ENCODE measurements at places on chromosomes 2 and 18.

DNA sequence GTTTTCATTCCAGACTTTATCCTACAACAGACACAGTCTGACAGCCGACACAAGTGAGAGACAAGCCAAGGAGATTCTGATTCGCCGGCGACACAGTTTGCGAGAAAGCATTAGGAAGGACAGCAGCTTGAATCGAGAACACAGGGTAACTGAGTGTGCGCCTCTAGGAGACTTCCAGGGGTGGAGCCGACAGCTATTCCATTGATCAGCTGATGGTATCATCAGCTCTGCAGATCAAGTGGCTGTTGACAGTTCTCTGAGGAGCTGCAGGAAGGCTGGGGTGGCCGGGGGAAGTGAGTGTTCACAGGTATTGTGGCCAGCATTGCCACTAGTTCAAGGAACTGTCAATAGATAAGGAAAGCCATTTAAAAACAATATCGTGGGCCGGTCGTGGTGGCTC lies 57.3 kb upstream of the TMEM182 start:
- no peak for DNase-seq

DNA sequence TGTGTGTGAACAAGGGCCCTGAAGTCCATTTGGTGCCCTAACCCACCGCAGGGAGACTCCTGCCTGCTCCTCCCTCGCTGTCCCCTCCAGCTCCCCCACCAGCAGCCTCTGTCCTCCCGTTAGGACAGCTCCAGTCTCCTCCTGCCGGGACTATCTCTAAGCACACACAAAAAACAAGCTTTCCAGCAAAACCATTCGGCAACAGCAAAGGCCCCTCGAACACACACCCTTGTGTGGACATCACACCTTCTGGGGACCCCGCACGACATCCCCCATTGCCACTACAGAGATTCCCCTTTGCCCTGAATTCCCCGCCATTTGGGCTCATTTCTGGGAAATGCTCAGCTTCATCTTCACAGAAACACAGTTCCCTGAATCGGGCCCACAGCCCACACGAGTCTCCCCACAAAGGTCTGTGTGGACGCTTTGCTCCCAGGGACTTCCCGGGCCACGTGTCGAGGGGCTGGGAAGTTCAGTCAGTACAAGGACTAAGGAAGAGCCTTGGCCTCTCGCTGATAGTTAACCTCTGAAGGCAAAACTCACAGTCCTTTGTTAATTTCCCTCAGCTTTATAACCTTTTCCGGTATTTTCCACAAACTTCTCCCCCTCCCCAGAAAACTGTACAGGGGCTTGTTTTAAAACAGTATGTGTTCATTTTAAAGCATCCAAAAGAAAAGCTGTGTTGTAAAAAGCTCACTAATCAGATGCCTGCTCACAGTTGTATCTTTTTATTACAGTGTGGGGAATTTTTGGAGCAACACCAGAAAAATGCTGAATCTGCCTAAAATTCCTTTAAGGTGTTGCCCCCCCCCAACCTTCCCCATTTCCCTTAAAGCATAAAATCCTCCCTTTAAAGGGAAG lies 25.9 kb downstream of the SMAD7 start:
- no peak for DNase-seq

DNA sequence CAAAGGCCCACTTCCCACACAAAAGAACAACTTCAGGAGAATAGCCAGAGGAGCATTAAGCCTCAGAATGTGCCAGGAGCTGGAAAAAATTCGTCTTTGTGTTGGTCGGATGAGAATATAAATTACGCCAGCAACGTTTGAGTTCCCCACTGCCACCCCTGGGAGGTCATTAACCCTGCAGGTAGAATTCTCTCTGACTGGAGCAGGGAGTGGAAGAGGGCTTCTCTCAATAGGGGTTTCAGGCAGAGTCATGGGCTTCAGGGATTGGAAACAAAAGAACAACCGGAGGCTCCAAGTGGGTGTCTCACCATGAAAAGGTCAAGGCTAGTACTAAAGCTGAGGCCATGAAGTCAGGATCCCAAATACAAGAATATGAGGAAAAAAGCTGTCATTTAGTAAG lies 69.0 kb upstream of the DDX18 start:
- DNase-seq, result no peak

DNA sequence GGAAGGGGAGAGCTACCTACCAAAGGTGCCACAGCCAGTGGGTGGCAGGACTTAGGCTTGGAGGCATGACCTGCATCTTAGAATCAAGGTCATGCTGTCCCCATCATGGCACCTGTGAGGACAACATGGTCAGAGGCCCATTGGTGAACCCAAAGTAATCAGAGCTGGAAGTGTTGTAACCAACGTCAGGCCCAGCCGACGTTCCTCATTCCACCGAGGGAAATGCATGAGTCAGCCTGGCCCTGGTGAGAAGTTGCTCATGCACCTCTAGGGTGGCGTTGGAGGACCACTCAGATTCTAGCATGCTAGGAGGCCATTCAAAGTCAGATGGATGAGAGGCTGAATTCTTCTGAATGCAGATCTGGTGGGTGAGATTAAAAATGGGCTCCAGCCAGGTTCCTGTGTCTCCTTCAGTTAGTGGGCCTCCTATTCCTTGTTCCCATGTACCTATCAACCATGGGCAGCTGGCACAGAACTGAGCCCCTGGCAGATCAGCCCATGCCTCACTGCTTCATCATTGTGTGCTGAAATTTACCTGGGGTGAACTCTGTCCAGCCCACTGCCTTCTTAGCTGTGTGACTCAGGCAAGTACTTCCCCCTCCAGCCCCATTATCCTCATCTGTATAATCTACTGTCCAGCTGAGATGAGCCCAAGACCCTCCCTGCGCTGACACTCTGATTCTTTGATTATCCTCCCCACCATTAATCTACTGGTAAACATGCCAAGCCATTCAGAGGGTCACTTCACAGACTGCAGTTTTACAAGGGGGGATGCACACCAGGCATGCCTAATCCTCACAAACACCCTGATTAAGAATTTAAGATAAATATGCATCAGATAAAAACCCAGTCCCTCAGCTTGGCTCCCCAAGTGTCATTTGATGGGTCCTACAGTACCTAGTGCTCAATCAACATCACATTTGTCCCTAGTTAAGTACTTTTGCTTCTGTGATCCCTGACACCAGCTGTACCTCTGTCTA lies 14.0 kb downstream of the SLC14A2 start:
- no peak for DNase-seq

GRCh38 chr2:230914886-230915285 lies 10.2 kb downstream of the GPR55 start:
- DNase-seq, result no peak

DNA sequence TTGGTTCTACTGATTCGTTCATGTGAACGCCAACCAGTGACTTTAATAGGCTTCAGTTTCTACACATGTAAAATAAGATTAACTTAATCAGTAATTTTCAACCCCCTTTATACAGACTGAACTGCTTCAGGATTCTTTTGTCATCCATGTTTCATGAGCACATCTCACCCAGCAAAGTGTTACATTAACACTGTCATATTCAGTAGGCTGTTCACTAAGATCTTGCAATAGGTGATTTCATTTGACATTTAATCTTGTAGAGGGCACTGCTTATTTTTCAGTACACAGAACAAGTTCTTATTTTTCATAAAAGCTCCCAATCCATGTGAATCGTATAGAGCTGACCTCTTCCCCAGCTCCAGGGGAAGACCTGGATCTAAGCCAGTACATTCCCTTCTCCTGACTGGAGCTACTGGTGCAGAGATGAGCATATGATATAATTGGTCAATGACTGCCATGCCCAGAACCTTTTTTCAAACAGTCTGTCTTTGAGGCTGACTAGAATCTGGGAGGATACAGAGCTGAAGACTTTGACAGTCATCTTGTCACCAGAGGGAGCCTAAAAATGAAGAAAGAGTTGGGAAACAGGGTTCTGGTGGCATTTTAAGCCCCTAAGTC lies 72.2 kb upstream of the CHRNA1 start:
- DNase-seq, result no peak

DNA sequence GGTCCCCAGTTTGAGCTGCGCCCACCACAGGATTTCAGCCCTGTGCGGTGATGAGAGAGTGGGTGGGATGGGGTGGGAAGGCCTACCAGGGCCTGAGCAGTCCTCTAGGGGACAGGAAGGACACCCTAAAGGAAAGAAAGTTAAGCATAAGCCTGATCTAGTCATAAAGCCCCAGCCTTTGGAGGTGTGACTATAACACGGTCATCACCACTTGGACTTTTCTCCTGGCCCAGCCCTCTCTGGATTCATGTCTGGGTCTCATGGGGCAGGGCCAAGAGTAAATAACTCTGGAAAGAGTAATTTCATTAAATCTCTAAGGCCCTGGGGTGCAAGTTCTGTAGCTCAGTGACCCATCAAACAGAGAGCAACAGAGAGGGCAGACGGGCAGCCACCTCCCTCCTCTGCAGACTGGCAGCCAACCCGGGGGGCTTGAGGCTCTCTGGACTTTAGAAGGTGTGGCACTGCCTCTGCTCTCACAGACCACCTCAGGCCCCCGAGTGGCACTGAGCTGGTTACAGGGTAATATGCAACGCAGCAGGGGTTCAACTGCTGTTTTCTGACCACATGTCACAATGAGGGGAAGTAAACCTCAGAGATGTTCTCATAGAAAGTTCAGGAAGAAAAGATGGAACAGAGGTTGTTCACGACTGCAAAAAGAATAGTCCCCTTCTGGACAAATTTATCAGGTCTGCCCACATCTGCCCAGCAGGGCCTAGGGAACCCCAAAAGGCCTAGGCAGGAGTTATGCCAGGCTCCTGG lies 41.5 kb downstream of the TGFA start:
- DNase-seq, result no peak

- DNase-seq, result no peak
These were observed 180.3 kb downstream of the EIPR1 start for GRCh38 chr2:3197308-3197707.

GRCh38 chr2:168470320-168471162 lies 14.5 kb downstream of the CERS6 start:
- DNase-seq, result no peak

DNA sequence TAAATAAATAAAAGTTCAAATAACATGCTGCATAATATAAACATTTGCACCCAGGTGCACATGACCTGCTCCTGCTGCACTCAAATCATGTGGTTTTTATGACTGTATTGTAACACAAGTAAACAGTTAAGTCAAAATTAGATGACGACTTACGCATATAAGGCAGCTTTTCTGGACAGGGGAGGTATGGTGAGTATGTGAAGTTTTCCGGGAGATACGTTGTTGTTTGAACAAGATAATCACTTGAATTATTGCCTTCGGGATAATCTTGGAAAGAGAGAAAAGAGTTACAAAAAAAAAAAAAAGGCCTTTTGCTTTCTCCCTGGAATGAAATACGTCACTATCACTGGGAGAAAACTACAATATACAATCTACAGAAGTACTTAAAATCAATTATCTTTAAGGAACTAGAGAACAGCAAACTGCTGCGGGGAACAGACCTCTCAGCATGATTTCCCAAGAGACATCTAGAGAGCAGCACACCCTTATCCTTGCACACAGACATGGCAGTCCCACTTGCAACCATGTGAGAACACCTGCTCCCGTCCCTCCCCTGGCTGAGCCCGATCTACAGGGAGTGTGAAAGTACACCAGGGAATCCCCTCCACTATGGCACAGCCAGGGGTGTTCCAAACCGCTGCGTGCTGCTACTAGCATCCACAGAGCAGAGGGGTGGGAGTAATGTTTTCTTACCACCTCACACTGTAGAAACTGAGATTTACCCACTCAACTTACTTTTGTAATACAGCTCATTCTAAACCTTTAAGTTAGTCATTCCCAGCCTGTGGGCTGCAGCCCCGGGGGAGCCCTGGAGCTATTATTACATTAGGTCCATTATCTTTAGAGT lies 26.3 kb downstream of the B4GALT6 start:
- DNase-seq, result no peak

DNA sequence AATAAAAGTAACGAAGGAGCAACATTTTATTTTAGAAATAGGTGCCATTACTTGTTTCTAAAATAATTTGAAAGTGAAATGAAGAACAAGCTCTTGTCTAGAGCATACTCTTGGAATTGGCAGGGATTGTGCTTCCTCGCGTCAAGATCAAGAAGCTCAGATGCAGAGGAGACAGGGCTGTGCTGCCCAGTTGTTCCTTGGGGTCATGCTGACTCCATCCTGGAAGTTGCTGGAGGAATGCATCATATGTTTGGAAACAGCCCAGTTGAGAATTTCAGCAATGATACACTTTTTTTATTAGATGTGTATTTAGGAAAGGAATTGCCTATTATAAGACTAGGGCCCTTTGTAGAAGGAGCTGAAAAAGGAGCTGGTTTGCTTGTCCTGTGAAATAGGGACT lies 17.2 kb downstream of the LTBP1 start:
- DNase-seq, result no peak

- no peak for DNase-seq
These were observed 131.3 kb downstream of the COMMD1 start for GRCh38 chr2:62036761-62037250.

GRCh38 chr2:222637067-222637466 lies 18.8 kb downstream of the FARSB start:
- no peak for DNase-seq

GRCh38 chr2:8204711-8205110 lies 477.1 kb upstream of the ID2 start:
- DNase-seq, result no peak

- DNase-seq, result no peak
These were observed 74.8 kb downstream of the RBMS1 start for GRCh38 chr2:160418853-160419252.

DNA sequence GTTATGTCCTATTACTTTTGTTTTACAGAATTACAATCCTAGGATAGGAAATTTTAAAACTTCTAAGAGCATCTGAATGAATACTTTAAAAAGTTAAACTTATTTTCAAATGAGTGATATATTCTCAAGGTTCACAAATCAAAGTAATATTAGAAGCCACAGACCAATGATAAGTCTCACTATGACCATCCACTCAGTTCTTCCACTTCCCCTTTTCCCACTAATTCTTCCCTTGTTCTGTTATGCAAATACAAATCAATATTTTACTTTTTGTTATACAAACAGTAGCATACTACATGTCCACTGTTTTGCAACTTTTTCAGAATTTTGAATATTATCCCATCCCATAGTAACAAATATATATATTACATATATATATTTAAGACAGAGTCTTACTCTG lies 20.2 kb downstream of the USP37 start:
- no peak for DNase-seq

- no peak for DNase-seq
These were observed 783.9 kb downstream of the TSN start for GRCh38 chr2:122539311-122539710.

- no peak for DNase-seq
These were observed 64.5 kb downstream of the ASAP2 start for GRCh38 chr2:9271091-9271490.

DNA sequence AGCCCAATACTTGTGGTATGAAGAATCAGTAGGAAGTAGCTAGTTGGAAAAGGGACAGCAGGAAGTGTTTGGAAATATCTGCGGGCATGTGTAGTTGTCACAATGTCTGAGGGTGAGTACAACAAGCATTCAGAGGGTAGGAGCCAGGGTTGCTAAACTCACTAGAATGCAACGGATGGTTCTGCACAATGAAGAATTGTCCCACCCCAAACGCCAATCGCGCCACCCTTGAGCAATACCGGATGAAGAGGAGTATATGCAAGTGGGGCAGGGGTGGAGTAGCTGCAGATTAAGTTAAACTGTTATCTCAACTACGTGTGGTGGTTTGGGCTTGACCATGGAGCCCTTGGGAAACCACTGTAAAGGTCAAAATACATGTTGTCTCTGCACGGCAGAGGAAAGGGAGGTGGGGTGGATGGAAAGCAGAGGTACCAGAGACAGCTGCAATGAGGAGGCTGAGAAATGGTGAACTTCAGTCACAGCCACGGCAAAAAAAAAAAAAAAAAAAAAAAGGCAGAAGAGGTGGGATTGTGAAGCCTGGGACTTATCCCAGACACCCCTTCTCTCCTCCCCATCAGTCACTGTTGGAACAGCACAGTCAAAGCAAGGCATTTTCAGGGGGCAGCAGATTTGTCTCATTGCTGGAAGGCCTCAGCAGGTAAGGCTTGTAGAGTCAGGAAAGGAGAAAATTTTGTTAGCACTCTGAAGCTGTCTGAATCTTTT lies 5.2 kb downstream of the CCL20 start:
- no peak for DNase-seq

All from memory B cell (primary cell).